ENCODE measurements at places on chromosomes 3 and 15.

- no peak for DNase-seq
Observed at GRCh38 chr3:12454816-12455121, 29.5 kb upstream of the TSEN2 start.

- no peak for DNase-seq
Observed at GRCh38 chr15:101445562-101446517, 43.7 kb downstream of the PCSK6 start.

- DNase-seq, result no peak
Observed at GRCh38 chr3:71214797-71215196, 368.7 kb downstream of the FOXP1 start.

- no peak for DNase-seq
Observed at GRCh38 chr3:156373095-156373494, 181.8 kb downstream of the SSR3 start.

- no peak for DNase-seq
Observed at GRCh38 chr3:20912406-20912805, 726.4 kb upstream of the SGO1 start.

DNA sequence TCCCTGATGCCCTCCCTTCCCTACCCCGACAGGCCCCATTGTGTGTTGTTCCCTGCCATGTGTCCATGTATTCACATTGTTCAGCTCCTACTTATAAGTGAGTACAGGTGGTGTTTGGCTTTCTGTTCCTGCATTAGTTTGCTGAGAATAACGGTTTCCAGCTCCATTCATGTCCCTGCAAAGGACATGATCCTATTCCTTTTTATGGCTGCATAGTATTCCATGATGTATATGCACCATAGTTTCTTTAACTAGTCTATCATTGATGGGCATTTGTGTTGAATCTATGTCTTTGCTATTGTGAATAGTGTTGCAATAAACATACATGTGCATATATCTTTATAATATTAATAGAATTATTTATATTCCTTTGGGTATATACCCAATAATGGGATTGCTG, 52.1 kb upstream of the TNFSF10 start:
- DNase-seq, result no peak

DNA sequence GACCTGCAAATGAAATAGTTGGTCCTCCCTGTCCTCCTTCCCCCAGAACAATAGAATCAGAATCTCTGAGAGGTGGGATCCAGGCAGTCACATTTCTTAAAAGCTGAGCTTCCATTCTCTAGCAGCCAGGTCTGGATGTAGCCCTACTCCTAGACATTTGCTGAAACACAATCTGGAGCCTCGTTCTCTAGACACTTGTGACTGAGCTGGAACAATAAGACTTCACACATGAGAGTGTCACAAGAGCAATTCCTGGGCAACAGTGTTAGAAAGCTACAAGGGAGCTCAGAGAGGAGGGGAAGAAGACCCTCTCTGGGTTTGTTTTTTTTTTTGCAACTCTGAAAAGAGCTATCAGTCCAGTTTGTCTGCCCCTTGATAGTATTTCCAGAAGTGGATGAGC, 14.5 kb downstream of the CORO2B start:
- no peak for DNase-seq

DNA sequence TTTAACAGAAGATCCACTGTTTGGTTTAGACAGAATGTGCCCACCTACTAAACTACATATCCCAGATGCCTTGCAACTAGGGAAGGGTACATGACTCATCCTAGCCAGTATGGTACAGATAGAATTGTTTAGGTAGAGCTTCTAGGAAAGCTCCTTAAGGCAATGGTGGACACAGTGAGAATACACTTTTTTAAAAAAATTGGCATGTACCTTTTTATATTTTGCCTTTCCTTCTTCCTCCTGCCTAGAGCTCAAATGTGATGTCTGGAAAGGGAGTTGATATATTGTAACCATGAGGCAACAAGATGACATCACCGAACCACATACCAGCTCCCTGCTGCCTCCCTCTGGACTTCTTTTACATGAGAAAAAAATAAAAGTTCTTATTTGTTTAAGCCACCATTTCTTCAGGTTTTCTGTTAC, 14.4 kb upstream of the C3orf80 start:
- no peak for DNase-seq

DNA sequence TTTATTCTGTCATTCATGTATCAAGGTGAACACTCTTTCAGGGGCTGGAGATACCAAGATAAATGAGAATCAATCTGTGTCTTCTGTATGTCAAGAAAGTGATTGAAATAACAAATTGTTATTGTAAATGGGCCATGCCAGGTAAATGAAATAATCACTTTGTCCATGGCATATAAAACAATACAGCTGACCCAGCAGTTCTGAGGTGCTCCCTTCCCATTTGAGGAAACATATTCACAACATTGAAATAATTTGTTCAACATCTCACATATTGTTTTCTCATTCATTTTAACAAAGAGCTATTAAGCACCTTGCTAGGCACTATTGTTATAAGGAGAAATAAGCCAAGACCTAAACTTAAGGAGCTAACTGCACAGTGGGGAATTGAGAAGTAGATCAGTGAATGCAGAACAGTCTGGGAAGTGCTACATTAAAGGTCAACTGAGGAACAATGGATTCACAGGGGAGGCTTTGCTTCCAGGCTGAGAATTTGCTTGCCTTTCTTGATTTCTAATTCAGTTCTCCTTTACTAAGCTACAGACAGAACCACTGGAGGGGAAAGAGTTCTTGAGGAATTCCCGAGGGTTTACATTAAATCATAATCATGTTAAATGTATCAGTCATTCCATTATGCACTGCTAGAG, 806.3 kb upstream of the ARPP21 start:
- DNase-seq, result no peak

DNA sequence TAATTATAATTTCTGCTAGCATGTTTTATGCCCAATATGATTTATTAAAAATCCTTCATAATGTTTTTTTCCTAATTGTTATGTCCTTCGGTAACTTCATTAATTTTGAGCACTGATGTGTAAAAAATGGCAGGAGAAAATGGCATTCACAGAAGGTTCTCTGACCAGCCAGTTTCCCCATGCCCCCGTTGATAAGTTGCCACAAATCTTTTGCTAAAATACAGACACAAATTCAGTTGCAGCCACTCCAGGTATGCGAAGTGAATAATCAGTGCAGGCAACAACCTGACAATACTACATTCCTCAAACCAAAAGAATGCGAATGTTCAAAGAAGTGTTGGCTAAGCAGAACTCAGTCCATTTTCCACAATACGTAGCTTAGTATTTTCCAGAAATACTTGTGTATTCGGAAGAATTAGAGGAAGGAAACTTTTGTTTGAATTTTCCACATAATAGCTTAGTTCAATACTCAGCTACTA, 32.7 kb downstream of the CHL1 start:
- DNase-seq, result no peak

GRCh38 chr3:120093119-120093910, 932 bp downstream of the GSK3B start:
- peak; percentile 41 for DNase-seq

DNA sequence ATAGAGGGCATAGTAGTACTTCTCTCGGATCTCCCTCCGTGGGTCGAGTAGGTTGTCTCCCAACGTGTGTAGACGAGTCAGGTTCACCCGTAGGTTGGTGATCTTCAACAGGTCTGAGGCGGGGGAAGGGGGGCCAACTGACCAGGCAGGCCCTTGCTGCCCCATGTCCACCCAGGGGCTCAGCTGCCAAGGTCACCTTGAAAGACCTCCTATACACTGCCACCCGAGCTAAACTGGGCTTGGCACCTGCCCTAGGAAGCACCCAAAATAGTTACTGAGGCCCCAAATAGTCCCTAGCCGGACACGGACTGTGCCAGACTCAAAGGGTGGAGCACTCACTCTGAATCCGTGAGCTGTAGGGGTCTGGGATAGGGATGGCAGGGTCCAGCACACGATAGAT, 1.8 kb downstream of the LAMB2 start:
- DNase-seq, result no peak

- no peak for DNase-seq
Observed at GRCh38 chr3:33093847-33094246, 3.1 kb downstream of the GLB1 start.

GRCh38 chr3:19596408-19596807, 337.6 kb downstream of the EFHB start:
- DNase-seq, result no peak

- DNase-seq, result no peak
Observed at GRCh38 chr3:156360963-156361362, 194.0 kb downstream of the SSR3 start.

GRCh38 chr3:127670761-127671522, 1.8 kb upstream of the ABTB1 start:
- DNase-seq, result no peak

DNA sequence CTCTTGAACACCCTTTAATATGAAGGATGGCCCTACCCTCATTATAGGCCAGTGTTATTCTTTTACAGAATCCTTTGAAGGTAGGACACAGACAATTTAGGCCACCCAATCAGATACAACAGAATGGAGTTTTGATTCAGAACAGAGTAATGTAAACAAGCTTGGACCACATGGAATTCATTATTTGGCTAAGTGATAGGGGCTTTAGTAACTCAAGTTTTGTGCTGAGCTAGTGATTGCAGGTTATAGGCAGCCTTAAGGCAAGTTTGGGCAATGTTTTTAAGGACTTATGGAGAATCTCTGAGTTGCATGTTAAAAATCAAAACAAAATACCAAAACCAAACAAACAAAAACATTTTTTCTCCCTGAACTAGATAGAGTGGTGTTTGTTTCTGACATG, 312.1 kb upstream of the ROBO1 start:
- DNase-seq, result no peak

DNA sequence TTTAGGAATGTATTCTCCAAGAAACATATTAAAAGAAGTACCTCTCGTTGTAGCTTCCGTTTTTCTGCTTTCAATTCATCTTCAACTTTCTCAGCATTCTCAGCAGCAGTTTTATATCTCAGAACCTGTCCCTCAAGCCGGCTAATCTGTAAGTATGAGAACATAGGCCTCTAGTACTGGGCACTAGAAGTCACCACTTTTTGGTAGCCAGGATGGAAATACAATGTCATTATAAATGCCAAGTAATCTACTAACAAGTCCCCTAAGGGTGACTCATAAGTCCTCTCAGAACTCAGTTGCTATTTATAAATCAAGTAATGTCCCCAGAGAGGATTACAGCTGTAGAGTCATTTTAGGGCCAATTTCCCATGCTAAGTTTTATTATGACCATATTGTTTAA, 61.1 kb downstream of the MLH1 start:
- DNase-seq, result no peak

- no peak for DNase-seq
Observed at GRCh38 chr15:87938031-87938430, 318.5 kb downstream of the NTRK3 start.

- no peak for DNase-seq
Observed at GRCh38 chr3:13843351-13843750, 36.5 kb downstream of the WNT7A start.

DNA sequence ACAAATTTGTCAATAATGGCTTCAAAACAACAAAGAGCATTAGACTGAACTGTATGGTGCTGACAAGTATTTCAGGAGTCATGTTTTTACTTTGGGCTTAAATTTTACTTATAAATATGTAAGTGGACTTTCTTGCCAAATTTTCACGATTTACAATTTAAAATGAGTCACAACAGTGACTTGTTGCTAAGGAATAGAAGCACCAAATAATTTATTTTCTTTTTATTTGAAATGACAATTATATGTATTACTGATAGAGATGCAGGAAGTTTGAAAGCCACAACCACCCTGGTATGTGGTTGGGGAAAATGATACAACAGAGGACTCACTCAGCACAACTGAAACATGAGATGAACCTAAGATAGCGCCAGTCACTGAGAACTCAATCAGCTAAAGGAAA, 90.3 kb downstream of the FMN1 start:
- no peak for DNase-seq

DNA sequence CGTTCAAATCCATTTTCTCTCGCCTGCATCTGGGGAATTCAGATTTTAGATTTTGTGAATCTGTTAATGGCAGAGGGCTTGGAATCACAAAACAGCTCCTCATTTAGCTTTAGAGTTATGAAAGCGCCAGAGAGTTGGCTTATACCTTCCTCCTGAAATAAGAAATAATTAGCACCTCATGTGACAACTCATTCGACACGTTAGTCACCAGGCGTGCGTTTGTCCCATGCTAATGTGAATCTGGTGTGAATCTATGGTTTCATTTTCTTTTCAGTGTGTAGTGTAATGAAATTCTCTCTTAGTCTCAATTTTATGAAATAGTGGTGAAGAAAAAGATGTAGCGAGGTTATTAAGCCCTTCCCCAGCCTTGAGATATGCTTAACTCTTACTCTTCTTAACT, 89.4 kb downstream of the EDEM1 start:
- DNase-seq, result no peak

- DNase-seq, result no peak
Observed at GRCh38 chr15:59298225-59298853, 74.3 kb downstream of the MYO1E start.

DNA sequence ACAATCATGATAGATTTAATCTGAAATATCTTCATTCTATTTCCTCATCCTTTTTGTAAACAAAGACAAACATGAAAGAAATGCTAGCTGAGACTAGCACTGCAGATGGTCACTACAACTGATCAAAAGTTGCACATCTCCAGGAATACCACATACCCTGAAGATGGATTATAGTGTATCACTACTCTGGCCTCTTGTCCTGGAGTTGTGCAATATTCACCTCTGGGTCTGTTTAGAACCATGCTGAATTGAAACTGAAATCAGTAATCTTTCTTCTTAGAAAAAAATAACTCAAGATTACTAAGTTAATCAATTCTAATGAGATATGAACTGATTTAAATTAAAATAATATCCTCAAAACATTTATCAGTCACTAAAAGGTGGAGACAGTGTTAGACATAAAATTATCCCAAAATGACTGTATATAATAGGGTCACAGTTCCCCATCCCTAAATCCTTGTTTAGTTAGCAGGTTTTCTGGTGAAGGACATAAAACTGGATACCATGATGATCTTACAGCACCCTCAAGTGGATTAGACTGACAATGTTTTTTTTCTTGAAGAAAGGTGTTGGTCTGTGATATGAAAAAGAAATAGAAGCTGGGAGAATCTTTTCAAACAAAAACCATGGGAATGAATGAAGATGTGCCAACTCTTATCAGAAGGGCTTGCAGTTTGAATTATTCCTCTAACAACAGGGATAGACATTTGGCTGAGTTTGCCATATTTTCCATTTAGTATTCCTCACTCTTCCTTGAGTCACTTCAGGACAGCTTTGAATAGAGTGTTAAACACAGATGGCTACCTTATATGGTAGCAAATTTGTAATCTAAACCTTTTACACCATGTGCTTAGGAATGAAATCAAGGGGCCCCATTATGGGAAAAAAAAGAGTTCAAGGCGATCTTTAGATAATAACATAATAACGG, 7.1 kb upstream of the TTC14 start:
- DNase-seq, result no peak

DNA sequence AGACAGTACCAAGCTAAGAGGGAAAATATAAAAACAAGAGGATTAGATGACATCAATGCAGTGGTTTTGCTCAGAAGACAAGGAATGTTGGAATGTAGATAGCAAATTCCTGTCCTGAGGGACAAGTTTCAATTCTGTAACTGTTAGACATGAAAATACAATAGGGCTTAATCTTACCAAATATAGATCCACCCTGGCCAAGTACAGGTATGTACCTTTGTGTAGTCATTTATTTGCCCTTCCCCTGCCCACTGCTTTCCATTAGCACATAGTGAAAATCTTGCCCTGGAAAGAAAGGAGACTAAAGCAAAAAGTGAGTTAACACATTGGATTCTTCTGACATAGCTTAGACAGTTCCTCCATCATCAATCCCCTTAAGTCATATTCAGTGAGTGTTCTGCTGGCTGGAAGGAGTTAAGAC, 389.0 kb upstream of the THBS1 start:
- DNase-seq, result no peak

All from ovary (tissue), 10 donors.